ENCODE measurements at places on chromosomes 12 and 14. TPM values are rescaled to one million over a fixed set of nuclear protein-coding genes. Genes with fewer than 3 reads are reported as not detected.

Gene EXD2
- 7.9 TPM for polyA plus RNA-seq

Gene GNB3
- not detected for polyA plus RNA-seq

Gene FOXN4
- polyA plus RNA-seq, result not detected

Gene CARMIL3
- not detected for polyA plus RNA-seq

Gene DNAJC22
- not detected for polyA plus RNA-seq

Gene LMNTD1
- not detected for polyA plus RNA-seq

Gene SPIC
- polyA plus RNA-seq, result not detected

Gene INSM2
- polyA plus RNA-seq, result not detected
